ENCODE measurements at places on chromosomes 13 and 19. TPM values are rescaled to one million over a fixed set of nuclear protein-coding genes. Genes with fewer than 3 reads are reported as not detected.
A peak's percentile ranks its signal among the peaks of the same experiment; 100 is the strongest.

The SIGLEC5 gene
- not detected for total RNA-seq

The GGACT gene
- 4.0 TPM for total RNA-seq

The ZNF582 gene
- total RNA-seq = 1.3 TPM

The SLC17A7 gene
- total RNA-seq = 0.16 TPM

The TUBB4A gene
- total RNA-seq = 3.0 TPM

DNA sequence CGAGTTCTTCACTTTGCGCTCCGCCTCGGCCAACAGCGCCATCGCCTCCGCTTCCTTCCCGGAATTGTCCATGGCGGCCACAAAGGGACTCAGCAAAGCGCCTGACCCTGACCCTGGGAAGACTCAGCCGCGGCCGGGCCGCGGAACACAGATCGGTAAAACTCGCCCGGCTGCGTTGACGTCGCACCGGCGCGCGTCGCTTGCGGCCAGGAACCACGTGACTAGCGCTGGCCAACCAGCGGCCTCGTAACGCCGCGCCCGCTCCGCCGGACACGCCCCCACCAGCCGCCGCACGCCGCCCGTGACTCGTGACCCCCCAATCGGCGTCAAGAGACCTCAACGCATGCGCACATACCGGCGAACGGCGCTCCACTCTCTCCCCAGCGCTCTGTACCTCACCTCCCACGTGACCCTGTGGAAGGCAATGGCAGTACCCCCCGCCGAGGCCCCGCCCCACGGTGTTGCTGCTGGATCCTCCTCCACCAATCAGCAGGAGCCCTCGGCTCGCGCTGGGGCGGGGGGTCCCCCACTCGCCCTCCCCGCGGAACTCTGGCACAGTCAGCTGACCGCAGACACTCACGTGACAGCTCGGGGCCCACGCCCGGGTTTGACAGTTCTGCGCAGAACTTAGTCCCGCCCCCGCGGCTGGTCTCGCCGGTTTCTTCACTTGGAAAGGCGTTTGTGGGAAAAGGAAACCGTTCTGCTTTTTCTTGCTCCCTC lies at the start of gene NAPA:
NAPA (minus strand) TSS at position 195 of the 720 bp plus-strand sequence; CDS start at position 72, 123 bp downstream.
- peaks cover 9% of the 10 kb centered on the region for H3K36me3 ChIP-seq
- peaks cover 63% of the 10 kb centered on the region for H3K4me1 ChIP-seq
- peak within 1 kb of the TSS; percentile 92 for H3K27ac ChIP-seq
- DNase-seq = peak; percentile 100
- H3K4me3 ChIP-seq = peak within 1 kb of the TSS; percentile 95

GRCh38 chr19:18309525-18310064 lies 13.3 kb downstream of the LSM4 start:
- H3K4me1 ChIP-seq = peaks cover 25% of the 10 kb centered on the region
- no peaks in the 10 kb centered on the region for H3K27me3 ChIP-seq
- no peak overlapping the region for H3K27ac ChIP-seq
- H3K36me3 ChIP-seq = peaks cover 27% of the 10 kb centered on the region
- DNase-seq = no peak
- H3K4me3 ChIP-seq = no peak overlapping the region

- no peak overlapping the region for H3K4me3 ChIP-seq
- H3K4me1 ChIP-seq = peaks cover 31% of the 10 kb centered on the region
- DNase-seq = no peak
- H3K27ac ChIP-seq = peak overlapping the region; percentile 3
- no peaks in the 10 kb centered on the region for H3K27me3 ChIP-seq
Measured at GRCh38 chr13:30753030-30753616, 17.8 kb downstream of the ALOX5AP start.

DNA sequence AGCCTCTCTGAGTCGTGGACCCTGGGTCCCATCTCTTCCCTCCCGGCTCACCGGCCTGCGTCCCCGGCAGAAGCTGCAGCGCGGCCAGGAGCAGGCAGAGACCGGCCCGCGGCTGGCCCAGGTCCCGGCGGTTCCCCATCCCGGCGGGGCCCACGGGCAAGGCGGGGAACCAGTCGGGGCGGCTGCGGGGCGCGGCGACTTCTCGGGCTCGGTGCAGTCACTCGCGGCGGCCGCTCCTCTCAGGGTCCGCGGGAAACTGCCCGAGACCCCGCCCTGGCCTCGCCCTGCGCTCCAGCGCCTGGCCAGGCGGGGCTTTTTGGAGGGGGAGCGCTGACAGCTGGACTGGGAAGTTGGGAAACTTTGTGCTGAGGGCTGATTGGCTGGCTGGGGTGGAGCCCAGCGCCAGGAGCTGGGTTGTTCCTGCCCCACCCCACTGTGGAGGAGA lies at the start of gene COL5A3:
COL5A3 (minus strand) TSS at position 258 of the 445 bp plus-strand sequence; CDS start at position 139, 119 bp downstream.
- peaks cover 25% of the 10 kb centered on the region for H3K4me1 ChIP-seq
- H3K36me3 ChIP-seq = no peaks in the 10 kb centered on the region
- peak within 1 kb of the TSS; percentile 1 for H3K27ac ChIP-seq
- DNase-seq = no peak

DNA sequence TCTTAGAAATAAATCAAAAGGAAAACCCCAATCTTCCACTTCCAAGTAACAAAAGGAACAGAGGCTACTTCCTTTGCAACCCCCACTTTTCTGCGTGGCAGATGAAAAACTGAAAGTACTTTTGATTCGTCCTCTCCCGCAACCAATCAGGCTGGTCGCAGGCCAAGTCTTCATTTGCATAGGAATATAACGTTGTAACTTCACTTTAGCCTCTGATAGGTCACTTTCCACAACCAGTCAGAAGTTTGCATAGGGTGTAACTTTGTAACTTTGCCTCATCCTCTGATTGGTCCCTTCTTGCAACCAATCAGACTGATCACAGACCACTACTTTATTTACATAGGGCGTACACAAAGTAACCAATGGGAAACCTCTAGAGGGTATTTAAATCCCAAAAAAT lies 37.2 kb downstream of the TGDS start:
- H3K4me3 ChIP-seq = peak overlapping the region; percentile 45
- peaks cover 16% of the 10 kb centered on the region for H3K36me3 ChIP-seq
- DNase-seq = peak; percentile 28
- peak overlapping the region; percentile 72 for H3K27ac ChIP-seq
- no peaks in the 10 kb centered on the region for H3K27me3 ChIP-seq

GRCh38 chr13:46559272-46559805 lies 6.4 kb downstream of the LRCH1 start:
- peaks cover 3% of the 10 kb centered on the region for H3K36me3 ChIP-seq
- H3K27ac ChIP-seq = no peak overlapping the region
- peaks cover 34% of the 10 kb centered on the region for H3K4me1 ChIP-seq
- no peaks in the 10 kb centered on the region for H3K27me3 ChIP-seq

- H3K4me3 ChIP-seq = no peak overlapping the region
- no peak for DNase-seq
Measured at GRCh38 chr13:78940455-78941130, 281.6 kb upstream of the OBI1 start.

- H3K4me3 ChIP-seq = no peak overlapping the region
- DNase-seq = no peak
- H3K27me3 ChIP-seq = no peaks in the 10 kb centered on the region
- H3K27ac ChIP-seq = peak overlapping the region; percentile 35
Measured at GRCh38 chr19:49507803-49508494, 4.5 kb upstream of the FCGRT start.

All from activated T-helper 1 cell treated with anti-CD3 and anti-CD28 coated beads, Interleukin-12 subunit alpha, Interleukin-12 subunit beta, Interleukin-2, Interleukin-4 antibody, amounts not matched to agents 30 ng/mL and 10 ng/mL and 1 ng/mL, durations not matched to agents 14 hours and 24 hours and 36 hours (primary cell).